Activated T-helper 1 cell treated with anti-CD3 and anti-CD28 coated beads, Interleukin-12 subunit alpha, Interleukin-12 subunit beta, Interleukin-2, Interleukin-4 antibody, amounts not matched to agents 30 ng/mL and 10 ng/mL and 1 ng/mL, durations not matched to agents 14 hours and 24 hours and 36 hours (primary cell): ENCODE measurements at places on chromosomes 7 and 10.

GRCh38 chr7:106618480-106618879 is 42.5 kb downstream of the CCDC71L start:
- DNase-seq = no peak

- no peak for DNase-seq
These were observed 20.9 kb downstream of the MAP3K8 start for GRCh38 chr10:30454744-30455510.

GRCh38 chr7:92841192-92841591 is 4.8 kb upstream of the CDK6 start:
- DNase-seq = no peak

DNA sequence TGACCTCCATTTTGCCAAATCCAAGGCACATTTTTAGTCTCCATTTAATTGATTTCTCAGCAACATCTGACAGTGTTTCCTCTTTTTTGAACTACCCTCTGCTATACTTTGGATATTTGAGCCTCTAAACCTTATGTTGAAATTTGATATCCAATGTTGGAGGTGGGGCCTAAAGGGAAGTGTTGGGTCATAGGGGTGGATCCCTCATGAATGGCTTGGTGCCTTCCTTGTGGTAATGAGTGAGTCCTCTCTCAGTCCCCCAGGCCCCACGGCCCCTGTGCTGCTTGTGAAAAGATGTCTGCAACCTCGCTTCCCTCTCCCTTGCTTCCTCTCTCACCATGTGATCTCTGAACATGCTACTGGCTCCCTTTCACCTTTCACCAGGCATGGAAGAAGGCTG is 96.8 kb upstream of the DGKB start:
- DNase-seq = no peak

GRCh38 chr7:157932498-157933218 is 595.9 kb downstream of the DNAJB6 start:
- no peak for DNase-seq

DNA sequence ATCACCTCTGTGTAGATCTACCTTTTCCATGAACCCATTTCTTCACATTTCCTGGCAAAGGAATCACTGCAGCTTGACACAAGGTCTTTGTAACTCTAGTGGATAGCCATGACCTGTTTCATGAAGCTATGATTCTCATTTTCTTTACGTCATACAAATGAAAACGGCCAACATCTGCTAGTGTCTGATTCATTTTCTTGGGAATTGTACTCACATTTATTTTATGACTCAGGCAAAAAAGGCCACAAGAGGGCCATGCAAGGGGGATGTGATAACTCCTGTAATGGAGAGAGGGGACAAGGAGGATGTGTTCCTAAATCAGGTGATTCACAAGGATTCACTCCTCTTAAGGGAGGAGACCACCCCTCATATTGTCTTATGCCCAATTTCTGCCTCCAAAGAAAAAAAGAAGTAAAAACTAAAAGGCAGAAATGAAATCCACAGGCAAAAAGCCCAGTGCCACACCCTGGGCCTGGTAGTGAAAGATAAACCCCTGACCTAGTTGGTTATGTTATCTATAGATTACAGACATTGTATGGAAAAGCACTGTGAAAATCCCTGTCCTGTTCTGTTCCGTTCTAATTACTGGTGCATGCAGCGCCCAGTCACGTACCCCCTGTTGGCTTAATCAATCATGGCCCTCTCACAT is 249.9 kb downstream of the IPMK start:
- no peak for DNase-seq

GRCh38 chr7:151883857-151884256 is 6.9 kb upstream of the PRKAG2 start:
- DNase-seq = no peak

DNA sequence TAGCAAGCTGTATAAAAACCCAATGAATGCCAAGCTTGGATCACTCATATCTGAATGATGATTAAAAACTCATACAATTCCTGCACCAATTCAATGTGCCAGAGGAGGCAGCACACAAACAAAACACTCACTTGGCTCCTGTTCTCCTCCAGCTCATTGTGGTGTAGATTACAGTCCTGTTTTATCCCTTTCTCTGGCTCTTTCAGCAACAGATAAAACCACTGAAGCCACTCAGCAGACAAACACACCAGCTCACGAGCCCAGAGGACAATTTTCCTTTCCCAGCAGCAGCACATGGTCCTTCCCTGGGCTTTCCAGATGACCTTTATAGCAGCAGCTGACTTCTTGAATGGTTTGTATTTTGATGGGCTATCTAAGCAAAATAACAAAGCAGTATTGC is 107.3 kb upstream of the STARD3NL start:
- no peak for DNase-seq

DNA sequence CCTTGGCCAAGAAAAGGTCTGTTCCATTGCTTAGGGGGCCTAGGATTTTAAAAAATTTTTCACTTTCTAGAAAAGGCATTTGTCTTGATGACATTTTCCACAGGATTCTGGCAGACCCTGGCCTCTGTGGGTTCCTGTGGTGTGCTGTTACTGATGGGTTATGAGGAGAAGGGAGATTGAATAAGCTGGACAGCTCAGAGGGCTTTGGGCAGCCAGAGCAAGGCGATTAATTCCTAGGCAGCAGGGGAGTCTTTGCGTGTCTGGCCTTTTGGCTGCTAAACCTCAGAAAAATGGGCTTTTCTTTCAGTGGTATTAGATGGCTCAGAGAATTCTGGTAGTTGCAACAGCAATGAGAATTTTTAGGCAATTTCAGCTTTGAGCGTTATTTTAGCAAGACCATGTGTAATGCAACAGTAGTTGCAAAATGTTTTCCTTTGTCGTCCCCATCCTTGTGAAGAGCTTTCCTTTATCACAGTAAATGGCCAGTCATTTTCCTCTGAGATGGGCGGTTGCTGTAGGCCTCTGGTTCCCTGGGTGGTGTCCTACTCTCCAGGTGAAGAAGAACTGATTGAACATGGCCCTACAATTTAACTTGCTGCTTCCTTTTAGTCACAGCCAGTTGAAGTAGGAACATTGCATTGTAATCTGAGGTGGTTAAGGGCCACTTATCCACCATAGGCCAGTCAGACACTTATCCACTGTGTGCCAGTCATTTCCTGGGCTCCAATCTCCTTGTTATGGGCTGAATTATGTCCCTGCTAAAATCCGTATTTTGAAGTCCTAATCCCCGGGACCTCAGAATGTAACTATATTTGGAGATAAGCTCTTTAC is 43.2 kb downstream of the SH2D4B start:
- DNase-seq = no peak
